ENCODE measurements at places on chromosomes 2 and 18. TPM values are rescaled to one million over a fixed set of nuclear protein-coding genes. Genes with fewer than 3 reads are reported as not detected.

The UNC80 gene
- total RNA-seq, result not detected

The EML6 gene
- 5.3 TPM for total RNA-seq

The KCNE4 gene
- 0.34 TPM for total RNA-seq

The ERICH2 gene
- 0.54 TPM for total RNA-seq

The TMEM198 gene
- total RNA-seq, result 1.8 TPM

DNA sequence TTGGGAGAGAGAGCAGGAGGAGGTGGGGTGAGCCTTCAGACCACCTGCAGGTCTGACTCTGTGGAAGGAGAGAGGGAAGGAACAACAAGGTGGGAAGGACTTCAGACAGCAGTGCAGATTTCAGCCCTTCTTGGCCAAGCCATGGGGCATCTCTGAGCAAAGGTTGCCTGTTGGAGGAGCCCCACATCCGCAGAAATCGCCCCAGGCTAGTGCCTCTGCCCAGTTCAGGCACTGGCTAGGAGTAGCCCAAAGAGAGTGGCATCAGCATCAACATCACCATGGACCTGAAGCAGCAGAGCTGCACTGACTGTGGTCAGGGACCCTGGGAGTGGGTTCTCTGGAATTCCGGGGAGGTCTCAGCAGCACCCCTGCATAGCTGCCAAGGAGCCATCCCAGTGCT is 10.2 kb downstream of the GPR55 start:
- peak; percentile 29 for DNase-seq

DNA sequence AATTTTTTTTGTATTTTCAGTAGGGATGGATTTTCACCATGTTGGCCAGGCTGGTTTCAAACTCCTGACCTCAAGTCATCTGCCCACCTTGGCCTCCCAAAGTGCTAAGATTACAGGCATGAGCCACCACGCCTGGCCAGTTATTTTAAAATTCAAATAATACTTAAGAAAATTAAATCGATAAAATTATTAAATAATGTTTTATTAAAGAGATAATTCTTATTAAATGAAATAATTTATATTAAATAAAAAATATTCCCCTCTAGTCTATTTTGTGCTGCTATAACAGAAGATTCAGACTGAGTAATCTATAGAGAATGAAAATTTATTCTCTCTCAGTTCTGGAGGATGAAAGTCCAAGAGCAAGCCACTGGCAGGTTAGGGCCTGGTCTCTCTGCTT is 61.2 kb downstream of the PDK1 start:
- DNase-seq, result no peak

DNA sequence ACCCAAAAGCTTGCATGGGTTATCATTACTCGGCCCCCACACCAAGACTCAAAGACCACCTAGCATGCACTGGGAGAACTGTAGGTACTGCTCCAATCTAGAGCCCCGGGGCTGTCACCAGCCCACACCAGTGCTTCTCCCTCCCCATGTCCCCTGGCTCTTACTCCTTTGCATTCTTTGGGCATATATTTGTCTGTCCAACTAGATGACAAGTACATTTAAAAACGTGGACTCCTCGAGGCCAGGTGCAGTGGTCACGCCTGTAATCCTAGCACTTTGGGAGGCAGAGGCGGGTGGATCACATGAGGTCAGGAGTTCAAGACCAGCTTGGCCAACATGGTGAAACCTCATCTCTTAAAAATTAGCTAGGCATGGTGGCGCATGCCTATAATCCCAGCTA is 7.8 kb downstream of the AFG3L2 start:
- no peak for DNase-seq

DNA sequence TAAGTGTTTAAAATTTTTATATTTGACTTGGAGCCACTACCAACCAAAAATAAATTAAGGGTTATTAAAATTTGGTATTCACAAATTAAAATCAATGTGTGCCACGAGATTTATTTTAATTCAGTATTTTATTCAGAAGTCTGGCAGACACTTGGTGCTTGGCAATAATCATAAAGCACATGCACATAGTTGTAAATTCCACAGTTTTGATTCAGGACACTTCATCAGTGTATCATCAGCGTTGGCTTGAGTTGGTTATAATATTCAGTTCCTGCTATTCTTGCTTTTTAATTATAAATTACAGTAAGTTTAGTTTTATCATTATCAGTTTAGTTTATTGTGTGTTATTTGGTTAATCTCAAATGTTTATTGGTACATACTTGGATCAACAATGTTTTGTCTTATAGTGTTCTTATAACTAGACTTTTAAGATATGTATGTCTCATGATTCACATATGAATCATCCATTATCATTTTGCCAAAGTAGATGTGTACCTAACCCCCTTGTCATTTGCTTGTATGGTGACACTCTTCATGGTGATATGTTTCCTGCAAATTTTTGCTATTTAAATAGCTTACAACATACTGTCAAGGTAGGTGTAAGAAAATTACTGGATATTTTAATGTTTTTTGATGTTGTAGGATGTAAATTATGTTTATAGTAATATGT is 237.9 kb downstream of the BABAM2 start:
- no peak for DNase-seq

GRCh38 chr2:102771114-102771513 is 9.3 kb downstream of the TMEM182 start:
- no peak for DNase-seq

GRCh38 chr2:263774-264492 is at the start of gene SH3YL1:
Gene SH3YL1, minus strand, starts transcription at chr2:264032. Its CDS starts 48 bp downstream, at chr2:263984.
- peak; percentile 63 for DNase-seq

Data from psoas muscle (tissue), 8 donors.